WTC11 (cell line): ENCODE measurements at places on chromosomes 6 and 20.
A peak's percentile ranks its signal among the peaks of the same experiment; 100 is the strongest.

- DNase-seq: no peak
Measured at GRCh38 chr20:22501034-22501433, 83.3 kb downstream of the FOXA2 start.

GRCh38 chr6:47188588-47189021 lies 121.1 kb downstream of the TNFRSF21 start:
- no peak for DNase-seq

GRCh38 chr6:63731930-63732329 lies 96.3 kb downstream of the PHF3 start:
- DNase-seq: no peak

GRCh38 chr6:150036081-150036480 lies 10.7 kb upstream of the RAET1L start:
- DNase-seq: no peak

DNA sequence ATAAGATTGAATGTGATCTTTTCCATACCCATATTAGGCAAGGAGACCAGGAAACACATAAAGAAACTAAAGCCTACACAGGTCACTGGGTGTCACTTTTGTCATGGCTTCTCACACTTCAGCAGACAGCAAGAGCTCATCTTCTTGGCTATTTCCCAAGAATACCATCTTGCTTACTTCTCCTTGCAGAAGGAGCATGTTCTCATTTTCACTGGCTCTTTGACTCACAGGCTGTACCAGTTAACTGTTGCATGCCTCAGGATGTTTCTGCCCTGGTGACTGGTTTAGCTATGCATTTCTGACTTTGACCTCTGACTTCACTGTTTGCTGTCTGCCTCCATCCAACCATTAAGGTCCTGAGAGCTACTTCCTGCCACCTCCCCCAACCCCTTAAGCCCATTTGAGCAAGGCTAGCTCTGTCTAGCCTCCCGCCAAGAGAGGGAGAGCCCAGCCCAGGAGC lies 40.3 kb upstream of the OGFRL1 start:
- DNase-seq: no peak

- DNase-seq: no peak
Measured at GRCh38 chr20:37511610-37512275, 9.3 kb upstream of the NNAT start.

- no peak for DNase-seq
Measured at GRCh38 chr20:53149148-53149889, 177.2 kb downstream of the TSHZ2 start.

DNA sequence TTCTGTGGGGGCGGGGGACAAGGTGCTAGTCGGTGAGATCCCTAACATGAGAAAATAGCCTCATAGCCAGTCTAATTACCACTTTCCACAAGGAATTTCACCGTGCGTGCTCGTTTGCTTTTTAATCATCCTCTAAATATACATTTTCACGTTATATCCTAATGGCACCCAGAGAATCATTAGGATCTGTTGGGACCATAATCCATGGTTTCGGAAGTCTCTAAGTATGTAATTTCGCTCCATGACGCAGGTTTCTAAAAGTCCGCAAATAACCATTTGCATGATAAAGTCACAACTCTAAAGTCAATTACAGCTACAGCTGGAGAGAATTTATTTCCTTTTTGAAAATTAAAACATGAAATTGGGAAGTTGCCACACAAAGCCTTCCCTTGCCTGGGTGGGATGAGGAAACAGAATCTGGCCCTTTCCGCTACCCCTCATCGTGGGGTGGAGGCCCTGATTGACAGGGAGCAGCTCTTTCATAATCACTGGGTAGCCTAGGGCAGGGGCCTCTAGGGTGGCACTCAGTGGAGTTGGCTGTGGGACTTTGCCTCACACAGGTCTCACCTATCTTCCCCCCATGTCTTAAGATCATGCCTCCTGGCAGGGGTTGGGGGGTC lies 81.9 kb downstream of the LRFN2 start:
- DNase-seq: no peak

DNA sequence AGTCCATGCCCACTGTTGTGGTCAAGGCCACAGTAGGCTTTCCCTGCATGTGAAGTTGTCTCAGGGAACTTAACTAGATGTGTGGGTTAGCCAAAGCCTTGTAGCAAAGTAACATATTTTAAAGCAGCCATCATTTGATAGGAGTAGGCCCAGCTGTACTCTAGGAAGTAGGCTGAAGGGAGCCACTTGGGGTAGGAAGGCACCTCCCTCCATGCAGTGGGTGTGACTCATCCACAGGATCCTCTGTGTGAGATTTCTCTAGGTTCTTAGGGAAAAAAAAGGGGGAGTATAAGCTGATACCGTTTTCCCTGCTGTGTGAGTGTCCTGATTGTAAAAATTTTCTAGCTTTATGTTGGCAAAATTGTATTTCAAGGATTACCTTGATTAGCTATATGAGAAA lies 44.7 kb downstream of the VAPB start:
- no peak for DNase-seq

- no peak for DNase-seq
Measured at GRCh38 chr6:17957904-17958620, 29.4 kb downstream of the KIF13A start.

DNA sequence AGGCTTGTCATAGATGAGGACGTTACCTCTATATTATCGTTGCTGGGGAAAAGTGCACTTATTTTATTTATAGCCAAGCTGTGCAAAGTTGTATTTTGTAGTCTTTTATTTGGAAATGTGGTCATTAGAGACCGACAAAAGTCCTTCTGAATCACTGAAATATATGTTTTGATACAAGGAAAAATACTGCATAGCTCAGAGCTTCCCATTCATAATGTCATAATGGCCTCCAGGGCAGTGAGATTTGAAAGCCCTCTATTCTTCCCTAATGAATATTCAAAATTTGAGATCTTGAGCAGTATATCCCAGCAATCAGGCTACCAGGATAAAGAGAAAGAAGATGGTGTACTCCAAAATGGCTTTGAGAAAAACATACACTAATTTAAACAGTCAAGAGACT lies 64.6 kb downstream of the CAP2 start:
- no peak for DNase-seq

DNA sequence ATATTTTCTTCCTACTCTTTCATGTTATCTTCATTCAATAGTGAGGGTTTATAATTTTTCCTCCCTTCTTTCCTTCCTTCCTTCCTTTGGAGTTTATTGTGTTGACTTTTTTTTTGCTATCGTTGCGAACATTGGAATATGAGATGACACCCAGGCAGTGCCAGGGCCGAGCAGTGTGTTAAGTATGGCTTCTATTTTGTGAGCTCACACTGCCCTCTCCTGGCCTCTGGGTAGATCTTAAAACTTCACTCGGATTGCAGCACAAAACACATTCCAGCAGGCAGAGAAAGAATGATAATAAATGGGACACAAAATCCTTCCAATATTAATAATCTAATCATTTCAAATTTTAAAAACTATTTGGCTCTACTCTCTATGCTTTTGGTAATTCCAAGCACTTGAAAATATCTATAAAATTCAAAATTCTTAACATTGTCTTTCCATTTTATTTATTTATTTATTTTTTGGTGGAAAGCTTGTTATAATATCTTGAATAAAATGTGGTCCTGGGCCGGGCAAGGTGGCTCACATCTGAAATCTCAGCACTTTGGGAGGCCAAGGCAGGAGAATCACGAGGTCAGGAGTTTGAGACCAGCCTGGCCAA lies 147.4 kb upstream of the OLIG3 start:
- peak; percentile 60 for DNase-seq

DNA sequence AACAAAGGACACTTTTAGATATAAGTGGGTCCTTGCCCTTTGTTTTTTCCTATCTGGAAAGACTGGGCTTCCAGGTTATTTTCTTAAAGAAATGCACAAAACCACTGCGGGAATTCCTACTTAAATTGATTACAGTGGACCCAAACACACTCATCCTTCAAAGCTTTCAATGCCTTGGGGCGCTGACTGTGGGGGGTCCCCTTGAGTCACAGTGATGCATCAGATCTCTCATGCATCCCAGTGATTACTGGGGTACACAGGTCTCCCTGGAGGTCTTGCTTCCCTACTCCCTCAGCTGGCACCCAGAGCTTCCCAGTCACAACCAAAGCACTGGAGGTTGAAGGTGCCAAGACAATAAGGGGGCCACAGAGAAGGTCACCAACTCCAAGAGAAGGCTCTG lies 20.7 kb downstream of the ABHD12 start:
- no peak for DNase-seq
